ENCODE measurements at places on chromosomes 3 and 15.

DNA sequence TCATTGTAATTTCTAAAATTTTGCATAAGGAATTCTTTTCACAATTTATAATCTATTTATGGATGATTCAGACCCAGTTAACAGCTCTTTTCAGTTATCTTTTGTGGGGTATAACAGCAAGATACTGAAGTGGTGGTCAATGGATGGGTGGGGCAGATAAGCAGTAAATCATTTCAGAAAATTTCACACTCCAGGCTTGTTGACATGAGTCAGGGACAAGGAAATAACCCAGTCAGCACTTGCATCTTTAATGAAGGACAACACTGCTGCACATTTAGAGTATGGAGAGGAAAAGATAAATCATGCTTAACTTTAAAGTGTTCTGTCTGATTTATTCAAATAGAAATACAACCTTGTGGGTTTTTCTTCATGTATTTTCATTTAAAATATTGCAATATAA is 181.6 kb downstream of the ROBO1 start:
- no peak for DNase-seq

GRCh38 chr3:87462228-87462627 is 185.8 kb upstream of the POU1F1 start:
- DNase-seq: no peak

DNA sequence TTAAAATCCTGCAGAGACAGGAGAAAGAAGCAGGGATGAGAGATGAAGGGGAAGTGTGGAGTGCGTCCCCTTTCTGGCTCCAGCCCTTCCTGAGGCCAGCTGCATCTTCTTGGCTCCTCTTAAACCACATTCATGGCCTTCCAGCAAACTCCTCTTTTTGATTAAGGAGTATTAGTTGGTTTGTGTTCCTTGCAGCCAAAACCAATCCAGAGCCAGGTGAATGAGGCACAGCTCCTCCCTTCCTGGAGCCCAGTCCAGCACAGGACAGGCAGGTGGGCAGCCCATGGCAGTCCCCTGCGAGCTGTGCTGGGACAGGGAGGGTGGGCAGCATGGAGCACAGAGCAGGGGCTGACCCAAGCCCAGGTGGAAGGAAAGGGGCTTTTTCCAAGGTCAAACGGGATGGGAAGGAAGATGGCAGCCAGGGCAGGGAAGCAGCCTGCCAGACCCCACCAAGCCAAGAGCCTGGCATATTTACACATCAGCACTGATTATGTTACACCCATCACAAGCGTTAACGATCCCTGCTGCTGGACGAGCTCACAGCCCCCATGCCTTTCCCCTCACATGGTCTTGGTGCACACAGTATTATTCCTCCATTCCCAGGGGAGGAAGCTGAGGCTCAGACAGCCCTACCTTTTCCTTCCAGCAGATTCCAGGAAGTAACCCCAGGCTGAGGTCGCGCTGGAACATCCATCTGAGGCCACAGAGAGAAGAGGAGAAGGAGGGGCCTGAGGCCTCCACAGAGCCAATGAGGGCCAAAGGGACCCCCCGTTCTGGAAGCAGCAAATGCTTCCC is 175.6 kb downstream of the SMAD6 start:
- no peak for DNase-seq

DNA sequence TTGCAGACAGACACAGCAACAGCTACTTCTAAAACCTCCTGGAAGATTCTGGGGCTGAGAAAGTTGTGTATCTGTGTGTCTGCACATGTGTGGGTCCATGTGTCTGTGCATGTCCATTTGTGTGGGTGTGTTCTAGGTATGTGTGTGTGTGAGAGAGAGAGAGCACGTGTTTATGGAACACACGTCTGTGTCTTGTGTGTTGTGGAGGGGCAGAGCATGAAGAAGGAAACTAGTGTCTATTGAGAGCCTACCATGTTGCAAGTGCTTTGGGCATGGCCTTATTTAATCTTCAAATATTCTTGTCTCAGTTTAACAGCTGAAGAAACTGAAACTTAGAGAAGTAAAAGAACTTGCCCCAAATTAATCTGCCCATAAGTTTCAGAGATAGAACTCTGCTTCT is 327.5 kb downstream of the UACA start:
- DNase-seq: no peak

DNA sequence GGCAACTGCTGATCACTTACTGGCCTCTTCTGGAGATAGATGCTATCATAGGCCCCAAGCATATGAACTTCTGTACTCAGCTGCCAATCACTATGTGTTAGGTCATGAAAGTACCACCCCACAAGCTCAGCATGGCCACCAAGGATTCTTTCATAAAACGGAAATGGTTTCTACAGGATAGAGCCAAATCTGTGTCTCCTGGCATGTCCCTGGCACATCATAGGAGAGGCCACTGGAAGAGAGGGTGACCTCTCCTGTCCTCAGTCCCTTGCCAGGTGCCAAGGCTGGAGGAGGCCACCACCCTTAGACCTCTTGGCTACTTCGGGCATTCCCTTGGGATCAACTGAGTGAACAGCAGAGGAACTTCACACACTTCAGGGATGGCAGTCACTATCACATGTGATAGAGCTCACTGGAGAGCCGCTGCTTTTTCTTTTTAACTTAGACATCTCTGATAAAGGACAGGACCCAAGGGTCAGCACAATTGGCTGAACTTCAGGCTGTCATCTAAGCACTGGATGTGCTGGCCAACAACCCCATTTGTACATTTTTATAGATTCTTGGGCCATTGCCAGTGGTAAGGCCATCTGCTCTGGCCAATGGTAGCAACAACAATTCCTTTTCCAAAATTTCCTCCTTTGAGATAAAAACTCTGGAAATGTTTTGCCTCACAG is 425.2 kb downstream of the SQOR start:
- no peak for DNase-seq

- no peak for DNase-seq
Observed at GRCh38 chr3:71456826-71457225, 126.7 kb downstream of the FOXP1 start.

DNA sequence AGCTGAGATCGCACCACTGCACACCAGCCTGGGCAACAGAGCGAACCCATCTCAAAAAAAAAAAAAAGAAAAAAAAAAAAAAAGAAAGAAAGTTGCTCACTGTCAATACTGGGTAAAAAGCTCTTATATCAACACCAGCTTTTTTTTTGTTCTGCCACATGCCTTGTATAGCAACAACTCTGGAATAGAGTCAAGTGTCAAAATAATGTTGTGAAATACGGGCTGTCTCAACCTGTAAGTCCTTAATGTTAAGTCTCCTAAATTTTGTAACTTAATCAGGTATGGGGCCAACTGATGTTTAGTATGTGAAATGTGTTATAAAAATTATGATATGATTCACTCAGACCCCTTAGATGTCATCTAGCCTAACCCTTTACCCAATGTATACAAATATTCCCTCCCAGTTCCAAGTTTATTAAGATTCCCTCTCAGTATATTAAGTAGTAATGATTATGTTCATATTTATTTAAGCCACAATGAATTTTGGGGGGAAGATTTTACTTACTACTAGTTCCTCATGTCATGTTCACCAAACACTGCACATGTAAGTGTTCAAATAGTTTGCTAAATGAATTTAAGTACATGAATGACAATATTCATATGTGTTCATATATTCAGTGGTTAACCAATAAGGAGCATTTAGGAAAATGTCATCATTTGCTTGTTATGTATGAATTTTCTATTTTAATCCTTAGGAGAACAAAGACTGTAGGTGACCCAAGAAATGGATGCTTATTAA is 52.2 kb downstream of the GPR160 start:
- DNase-seq: no peak
